Left lung (tissue), 14 donors: ENCODE measurements at places on chromosomes 5 and 9. TPM values are rescaled to one million over a fixed set of nuclear protein-coding genes. Genes with fewer than 3 reads are reported as not detected.

CDC20B gene
- polyA plus RNA-seq = 7.5 TPM

FAM163B gene
- polyA plus RNA-seq = 1.3 TPM

CER1 gene
- 0.32 TPM for polyA plus RNA-seq

TRPM3 gene
- polyA plus RNA-seq = 0.85 TPM

DMRT3 gene
- polyA plus RNA-seq = not detected

PCDHB10 gene
- polyA plus RNA-seq = 6.1 TPM

TSSK1B gene
- polyA plus RNA-seq = not detected

TAF11L5 gene
- not detected for polyA plus RNA-seq

AKNA gene
- polyA plus RNA-seq = 37.2 TPM

OMD gene
- 1.0 TPM for polyA plus RNA-seq

LCN15 gene
- 0.10 TPM for polyA plus RNA-seq

EPB41L4A gene
- 14.1 TPM for polyA plus RNA-seq

SCGB3A2 gene
- polyA plus RNA-seq = 1,496 TPM

ASTN2 gene
- 5.5 TPM for polyA plus RNA-seq

PCDHB3 gene
- 3.3 TPM for polyA plus RNA-seq

ADCY2 gene
- 12.6 TPM for polyA plus RNA-seq

CCNJL gene
- polyA plus RNA-seq = 10.9 TPM

PPP3R2 gene
- polyA plus RNA-seq = not detected

C6 gene
- polyA plus RNA-seq = 2.5 TPM

WWC1 gene
- polyA plus RNA-seq = 128 TPM

WNK2 gene
- 9.0 TPM for polyA plus RNA-seq

CPLANE1 gene
- polyA plus RNA-seq = 34.6 TPM

PCDHA4 gene
- polyA plus RNA-seq = 0.49 TPM

FCN2 gene
- not detected for polyA plus RNA-seq

NRG2 gene
- 7.8 TPM for polyA plus RNA-seq

LCN12 gene
- polyA plus RNA-seq = 7.0 TPM

IL3 gene
- not detected for polyA plus RNA-seq

EGFLAM gene
- 6.5 TPM for polyA plus RNA-seq

ARHGEF28 gene
- 8.9 TPM for polyA plus RNA-seq

PKD2L2 gene
- 0.35 TPM for polyA plus RNA-seq

SPINK7 gene
- 0.66 TPM for polyA plus RNA-seq

FNBP1 gene
- 33.3 TPM for polyA plus RNA-seq

TNC gene
- 136 TPM for polyA plus RNA-seq

ANKH gene
- 10.7 TPM for polyA plus RNA-seq

GRXCR2 gene
- polyA plus RNA-seq = not detected

MOB3B gene
- 18.3 TPM for polyA plus RNA-seq

SVEP1 gene
- 21.7 TPM for polyA plus RNA-seq

SAPCD2 gene
- polyA plus RNA-seq = 8.5 TPM

HSPA4 gene
- polyA plus RNA-seq = 97.0 TPM

ACOT12 gene
- 0.38 TPM for polyA plus RNA-seq

PGGT1B gene
- 38.1 TPM for polyA plus RNA-seq

PCA3 gene
- polyA plus RNA-seq = 0.35 TPM

SPATA31D4 gene
- not detected for polyA plus RNA-seq

NRARP gene
- polyA plus RNA-seq = 10.1 TPM

PDCD1LG2 gene
- polyA plus RNA-seq = 0.18 TPM
